Activated naive CD8-positive, alpha-beta T cell treated with anti-CD3 and anti-CD28 coated beads for 36 hours (primary cell): ENCODE measurements at places on chromosomes 5 and 9.

- no peak for DNase-seq
These were observed 133.6 kb upstream of the IER5L start for GRCh38 chr9:129311643-129312042.

- no peak for DNase-seq
These were observed 3.1 kb upstream of the FAM53C start for GRCh38 chr5:138334867-138335447.

DNA sequence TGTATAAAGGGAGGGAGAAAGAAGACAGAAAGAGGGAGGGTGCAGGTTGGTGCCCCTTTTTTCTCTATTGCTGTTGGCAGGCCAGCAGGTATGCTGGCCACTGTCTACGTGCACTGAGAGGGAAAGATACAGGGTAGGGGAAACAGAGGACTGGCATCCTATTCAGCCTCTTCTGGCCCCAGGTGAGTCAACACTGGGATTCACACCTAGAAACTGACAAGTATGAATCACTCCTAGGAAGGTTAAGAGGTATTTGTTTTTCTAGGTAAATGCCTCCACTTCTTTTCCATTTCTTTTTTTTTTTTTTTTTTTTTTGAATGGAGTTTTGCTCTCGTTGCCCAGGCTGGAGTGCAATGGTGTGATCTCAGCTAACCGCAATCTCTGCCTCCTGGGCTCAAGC is 2.8 kb upstream of the UBAP1 start:
- no peak for DNase-seq

GRCh38 chr9:133429641-133430161 is 7.5 kb downstream of the ADAMTS13 start:
- DNase-seq: peak; percentile 16

GRCh38 chr9:94623253-94623652 is 16.1 kb downstream of the FBP1 start:
- DNase-seq: peak; percentile 24

- no peak for DNase-seq
These were observed 41.4 kb upstream of the FAM240B start for GRCh38 chr9:38761339-38761738.
